ENCODE measurements at places on chromosomes 7 and 10.
A peak's percentile ranks its signal among the peaks of the same experiment; 100 is the strongest.

DNA sequence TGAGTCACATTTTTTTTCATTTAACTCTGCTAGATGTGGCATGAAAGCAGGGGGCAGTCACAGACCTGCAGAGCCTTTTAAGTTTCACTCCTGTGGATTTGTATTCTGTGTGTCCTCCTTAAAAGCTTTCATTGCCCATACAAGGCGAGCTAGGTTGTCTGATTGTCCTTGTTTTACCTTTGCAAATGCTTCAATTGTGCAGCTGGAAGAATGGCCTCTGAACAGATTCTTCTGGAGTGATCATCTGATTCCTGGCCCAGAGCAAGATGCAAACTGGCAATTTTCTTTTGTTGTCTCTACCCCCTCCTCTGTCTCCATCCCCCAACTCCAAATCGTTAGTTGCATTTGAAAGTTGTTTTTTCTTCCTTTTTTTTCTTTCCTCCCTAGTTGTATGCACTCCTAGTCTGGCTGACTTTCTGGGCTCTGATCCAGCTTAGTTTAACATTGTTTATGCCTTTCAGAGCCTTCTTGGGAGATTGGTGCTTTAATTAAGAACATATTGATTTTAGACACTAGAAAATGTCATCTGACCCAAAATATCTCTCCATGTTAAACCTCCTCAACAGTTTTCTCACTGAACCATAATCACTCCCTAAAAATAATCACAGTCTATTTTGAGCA lies 150.2 kb downstream of the REEP3 start:
- DNase-seq = peak; percentile 68

GRCh38 chr10:70221030-70221429 lies 12.2 kb downstream of the PPA1 start:
- no peak for DNase-seq

- no peak for DNase-seq
Measured at GRCh38 chr10:31730776-31731175, 197.9 kb downstream of the ARHGAP12 start.

DNA sequence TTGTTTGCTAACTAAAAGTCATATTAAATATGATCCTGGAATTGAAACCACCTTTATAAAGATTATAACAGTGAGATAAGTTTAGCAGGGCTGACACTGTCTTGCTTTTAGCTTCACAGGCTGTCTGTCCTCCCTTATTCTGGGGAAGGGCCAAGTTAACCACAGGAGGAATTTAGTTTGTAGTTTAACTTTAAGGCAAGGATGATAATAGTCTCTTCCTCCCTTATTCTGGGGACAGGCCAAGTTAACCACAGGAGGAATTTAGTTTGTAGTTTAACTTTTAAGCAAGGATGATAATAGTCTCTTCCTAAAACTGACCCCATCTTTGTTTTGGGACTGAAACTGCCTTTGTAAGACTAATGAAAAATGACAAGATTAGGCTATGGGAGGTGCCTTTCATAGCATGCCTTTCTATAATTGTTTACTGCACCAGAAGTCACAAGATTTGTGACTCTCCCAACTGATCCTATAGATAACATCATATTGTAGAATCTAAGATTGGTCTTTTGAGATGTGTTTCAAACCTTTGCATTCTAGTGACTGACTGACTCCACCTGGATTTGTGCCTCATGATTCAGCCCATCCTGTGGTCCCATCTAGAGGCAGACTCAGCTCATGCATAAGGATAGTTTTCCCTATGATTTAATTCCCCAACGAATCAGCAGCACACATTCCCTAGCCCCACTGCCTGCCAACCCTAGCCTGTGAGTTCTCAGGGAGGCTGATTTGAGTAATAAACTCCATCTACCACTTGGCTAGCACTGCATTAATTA lies 212.0 kb downstream of the MAGI2 start:
- peak; percentile 63 for DNase-seq

GRCh38 chr10:42989481-42989921 lies 87.4 kb upstream of the RET start:
- no peak for DNase-seq

DNA sequence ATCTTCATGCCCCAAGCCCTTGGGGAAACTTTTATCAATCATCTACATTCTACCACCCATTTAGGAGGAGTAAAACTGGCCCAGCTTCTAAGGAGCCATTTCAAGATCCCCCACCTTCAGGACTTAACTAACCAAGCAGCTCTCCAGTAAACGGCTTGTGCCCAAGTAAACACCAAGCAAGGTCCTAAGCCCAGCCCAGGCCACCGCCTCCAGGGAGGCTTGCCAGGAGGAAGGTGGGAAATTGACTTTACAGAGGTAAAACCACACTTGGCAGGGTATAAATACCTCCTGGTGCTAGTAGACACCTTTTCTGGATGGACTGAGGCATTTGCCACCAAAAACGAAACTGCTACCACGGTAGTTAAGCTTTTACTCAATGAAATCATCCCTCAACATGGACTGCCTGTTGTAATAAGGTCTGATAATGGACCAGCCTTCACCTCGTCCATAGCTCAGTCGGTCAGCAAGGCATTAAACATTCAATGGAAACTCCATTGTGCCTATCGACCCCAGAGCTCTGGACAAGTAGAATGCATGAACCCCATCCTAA lies 5.6 kb downstream of the AKR1B15 start:
- DNase-seq = no peak

DNA sequence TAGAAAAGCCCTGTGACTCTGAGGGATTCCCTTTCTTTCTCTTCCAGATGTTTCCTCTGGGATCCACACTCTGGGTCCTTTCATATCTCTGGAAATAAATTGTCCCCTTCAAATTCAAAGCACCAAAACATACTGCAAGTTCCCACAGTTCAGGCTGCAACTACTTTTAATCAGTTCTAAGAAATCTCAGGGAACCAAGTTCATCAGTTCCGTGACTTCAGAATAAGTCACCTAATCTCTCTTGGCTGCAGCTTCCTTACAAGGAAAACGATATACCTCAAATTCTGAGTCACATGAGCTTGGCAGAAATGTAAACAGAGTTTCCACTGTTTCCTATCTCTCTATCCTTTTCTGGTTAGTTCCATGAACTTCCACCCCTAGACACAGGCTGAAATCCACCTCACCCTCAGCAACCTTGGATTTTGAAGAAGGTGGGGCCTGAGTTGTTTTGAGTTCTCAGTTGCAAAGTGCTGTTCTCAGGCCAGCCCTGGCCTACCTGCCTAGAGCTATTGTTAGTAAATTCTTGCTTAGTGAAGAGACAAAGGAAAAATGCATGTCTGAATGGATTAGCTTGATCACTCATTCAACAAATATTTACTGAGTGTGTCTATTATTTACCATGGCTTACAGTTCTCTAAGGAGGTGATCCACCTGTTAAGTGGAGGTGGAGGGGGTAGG lies 59.3 kb upstream of the IL6 start:
- DNase-seq = no peak

- no peak for DNase-seq
Measured at GRCh38 chr10:99325281-99325680, 3.9 kb upstream of the CNNM1 start.

DNA sequence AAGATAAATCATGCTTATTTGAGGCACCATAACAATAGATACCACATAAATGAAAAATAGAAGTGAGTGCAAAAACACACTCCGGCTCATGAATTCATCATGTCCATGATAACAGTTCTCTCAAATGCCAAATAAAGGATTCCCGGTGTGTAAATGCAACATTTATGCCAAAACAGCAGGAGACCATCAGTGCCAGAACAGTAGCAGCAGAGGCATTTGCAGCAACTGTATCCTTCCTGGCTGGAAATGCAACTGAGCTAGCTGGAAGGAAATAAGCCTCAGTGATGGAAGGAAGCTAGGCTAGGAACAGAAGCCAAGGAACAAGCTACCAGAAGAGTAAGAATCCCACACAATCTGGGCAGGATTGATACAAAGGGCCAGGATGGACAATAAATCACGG lies 79.9 kb upstream of the THSD7A start:
- no peak for DNase-seq

DNA sequence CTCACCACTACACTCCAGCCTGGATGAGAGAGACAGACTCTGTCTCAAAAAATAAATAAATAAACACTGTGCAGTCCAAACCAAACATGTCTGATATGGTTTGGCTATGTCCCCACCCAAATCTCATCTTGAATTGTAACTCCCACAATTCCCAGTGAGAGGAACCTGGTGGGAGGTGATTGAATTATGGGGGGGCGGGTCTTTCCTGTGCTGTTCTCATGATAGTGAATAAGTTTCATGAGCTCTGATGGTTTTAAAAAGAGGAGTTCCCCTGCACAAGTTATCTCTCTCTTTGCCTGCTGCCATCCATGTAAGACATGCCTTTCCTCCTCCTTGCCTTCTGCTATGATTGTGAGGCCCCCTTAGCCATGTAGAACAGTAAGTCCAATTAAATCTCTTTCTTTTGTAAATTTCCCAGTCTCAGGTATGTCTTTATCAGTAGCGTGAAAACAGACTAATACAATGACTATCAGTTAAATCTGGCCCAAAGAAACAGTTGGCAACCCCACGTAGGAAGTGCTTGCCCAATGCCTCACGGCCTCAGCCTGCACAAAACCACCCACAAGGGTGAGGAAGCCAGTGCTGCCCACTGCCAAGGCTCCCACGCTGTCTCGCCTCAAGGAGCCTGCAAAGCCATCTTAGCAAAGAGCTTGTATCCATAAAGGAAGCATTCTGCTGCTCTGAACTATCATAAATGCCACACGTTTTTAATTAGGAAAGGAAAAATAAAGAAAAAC lies 64.7 kb downstream of the PIK3AP1 start:
- DNase-seq = no peak

DNA sequence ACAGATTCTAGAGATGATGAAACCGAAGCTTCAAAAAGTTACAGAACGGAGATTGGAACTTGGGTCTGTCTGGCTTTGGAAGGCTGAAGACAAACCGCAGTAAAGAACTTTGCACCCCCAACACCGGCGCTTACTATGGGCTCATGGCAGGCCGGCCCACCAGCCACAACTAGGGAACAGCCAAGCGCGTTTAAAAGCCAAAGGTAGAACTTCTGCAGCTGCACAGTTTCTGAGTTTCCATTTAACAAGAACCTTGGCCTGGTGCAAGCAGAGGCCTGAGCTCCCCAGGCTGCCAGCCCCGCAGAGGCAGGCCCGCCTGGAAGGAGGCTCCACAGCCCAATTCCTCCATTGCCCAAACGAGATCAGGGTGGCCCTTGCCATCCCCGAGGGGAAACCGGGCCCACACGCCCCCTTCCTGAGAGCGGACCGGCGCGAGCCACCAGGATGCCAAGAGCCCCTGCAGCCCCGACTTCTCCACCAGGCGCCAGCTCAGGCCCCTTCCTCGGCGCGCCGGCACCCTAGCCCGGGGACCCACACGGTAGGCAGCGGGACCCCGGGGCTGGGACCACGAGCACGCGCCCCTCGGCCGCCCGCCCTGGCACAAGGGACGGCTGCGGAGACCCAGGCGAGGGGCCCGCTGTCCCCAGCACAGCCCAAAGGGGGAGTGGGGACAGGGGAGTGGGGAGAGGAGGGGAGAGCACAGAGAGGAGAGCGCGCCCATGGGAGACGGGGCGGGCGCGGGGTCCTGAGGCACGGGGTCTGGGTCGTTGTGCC lies 566 bp downstream of the MAD1L1 start:
- DNase-seq = peak; percentile 52

GRCh38 chr10:127310923-127311322 lies 114.5 kb upstream of the INSYN2A start:
- DNase-seq = no peak

- no peak for DNase-seq
Measured at GRCh38 chr10:77613476-77614130, 24.0 kb downstream of the KCNMA1 start.

DNA sequence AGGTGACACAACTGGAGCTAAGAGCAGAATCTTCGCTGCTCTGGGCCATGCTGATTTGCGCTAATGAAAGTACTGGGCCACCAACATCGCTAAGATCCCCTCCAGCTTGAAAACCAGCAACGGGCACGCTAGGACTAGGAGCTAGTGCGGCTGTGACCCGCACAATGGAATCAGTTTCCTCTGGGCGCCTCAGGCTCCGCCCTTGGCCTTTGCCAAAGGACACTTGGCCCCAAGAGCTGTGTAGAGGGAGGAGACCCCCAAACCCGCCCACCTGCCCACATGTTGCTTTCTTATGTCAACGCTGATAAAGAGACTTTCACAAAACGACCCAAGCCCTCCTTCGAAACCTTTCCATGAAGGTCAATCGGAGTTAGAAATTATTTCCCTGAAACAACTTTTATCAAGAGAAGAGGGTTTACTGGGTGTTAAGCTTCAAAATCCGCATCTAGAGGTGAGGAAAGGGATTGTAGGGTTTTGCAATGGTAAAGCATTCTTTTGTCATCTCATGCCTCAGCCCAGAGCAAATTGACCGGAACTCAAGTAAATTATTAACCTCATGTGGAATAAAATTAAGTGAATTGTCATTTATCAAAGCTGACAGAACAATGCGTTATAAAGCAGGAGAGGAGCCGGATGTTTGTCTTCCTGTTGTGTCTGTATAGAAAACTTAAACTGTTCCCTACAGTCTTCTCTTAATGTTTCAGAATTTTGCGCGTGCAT lies 9.4 kb downstream of the ABCB5 start:
- no peak for DNase-seq

DNA sequence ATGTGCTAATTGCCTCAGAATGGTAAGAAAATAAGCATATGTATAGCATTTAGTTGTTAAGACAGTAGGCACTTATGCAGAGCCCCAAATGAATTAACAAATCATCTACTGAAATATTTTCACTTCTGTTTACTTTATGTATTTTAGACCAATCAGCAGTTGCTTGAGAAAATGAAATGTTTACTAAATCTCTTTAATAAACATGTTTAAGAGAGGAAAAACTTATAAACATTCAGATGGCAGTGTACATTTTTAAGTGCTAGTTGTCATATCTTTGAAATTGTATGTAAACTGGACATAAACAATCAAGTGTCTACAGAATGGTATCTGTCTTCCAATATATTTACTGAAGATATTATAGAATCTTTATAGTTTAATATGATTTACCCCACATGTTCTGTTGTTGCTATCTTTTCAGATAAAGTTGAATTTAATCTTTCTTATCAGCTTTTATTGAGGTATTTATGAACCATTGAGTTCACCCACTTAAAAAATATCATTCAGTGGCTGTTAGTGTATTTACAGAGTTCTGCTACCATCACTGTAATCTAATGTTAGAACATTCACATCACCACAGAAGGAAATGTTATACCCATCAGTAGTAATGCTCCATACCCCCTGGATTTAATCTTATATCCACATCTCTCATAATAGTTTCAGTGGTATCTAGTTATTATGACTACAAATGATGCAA lies 264.3 kb downstream of the ADK start:
- no peak for DNase-seq

- peak; percentile 19 for DNase-seq
Measured at GRCh38 chr7:42461537-42461936, 224.5 kb upstream of the GLI3 start.

GRCh38 chr7:80815733-80816132 lies 103.1 kb downstream of the SEMA3C start:
- no peak for DNase-seq

GRCh38 chr10:70167246-70167645 lies 3.1 kb downstream of the SAR1A start:
- DNase-seq = no peak

All from GM03348 (cell line).